Activated T-cell treated with anti-CD3 and anti-CD28 coated beads, Interleukin-2, amount 50 U/mL, for 4 hours (primary cell): ENCODE measurements at places on chromosomes 16 and 17.

DNA sequence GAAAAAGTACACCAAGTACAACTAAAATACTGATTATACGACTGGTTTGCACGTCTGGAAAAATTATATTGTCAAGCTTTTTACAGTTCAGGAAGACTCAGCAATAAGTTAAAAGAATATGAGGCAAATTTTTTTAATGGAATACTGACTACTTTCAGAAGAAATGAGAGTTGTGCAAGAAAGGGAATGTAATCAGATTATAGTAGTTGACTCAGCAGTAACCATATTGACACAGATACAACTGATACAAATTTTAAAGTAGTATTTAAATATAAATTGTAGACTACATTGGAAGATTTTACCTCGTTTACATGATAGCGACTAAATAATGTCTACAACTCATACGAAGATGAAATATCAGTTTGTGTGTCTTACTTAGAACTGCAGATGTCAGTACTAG lies 16.7 kb downstream of the ASGR2 start:
- no peak for DNase-seq

DNA sequence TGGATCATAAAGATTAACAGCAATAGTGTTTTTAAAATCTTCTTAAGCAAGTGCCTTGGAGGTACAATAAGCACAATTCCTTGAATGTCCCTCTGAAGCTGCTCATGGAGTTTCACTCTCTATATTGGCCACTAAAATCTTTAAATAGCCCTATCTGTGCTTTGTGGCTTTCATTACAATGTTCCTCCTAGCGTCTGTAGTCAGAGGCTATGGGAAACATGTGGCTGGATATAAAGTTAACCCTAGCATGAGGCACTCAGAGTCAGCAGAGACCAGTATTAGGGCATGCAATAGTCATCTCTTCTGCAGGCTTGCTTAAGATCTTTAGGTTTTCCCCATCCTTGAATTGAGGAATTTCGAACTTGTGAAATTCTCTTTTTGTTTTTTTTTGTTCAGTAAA lies 668.2 kb downstream of the CDH11 start:
- no peak for DNase-seq

DNA sequence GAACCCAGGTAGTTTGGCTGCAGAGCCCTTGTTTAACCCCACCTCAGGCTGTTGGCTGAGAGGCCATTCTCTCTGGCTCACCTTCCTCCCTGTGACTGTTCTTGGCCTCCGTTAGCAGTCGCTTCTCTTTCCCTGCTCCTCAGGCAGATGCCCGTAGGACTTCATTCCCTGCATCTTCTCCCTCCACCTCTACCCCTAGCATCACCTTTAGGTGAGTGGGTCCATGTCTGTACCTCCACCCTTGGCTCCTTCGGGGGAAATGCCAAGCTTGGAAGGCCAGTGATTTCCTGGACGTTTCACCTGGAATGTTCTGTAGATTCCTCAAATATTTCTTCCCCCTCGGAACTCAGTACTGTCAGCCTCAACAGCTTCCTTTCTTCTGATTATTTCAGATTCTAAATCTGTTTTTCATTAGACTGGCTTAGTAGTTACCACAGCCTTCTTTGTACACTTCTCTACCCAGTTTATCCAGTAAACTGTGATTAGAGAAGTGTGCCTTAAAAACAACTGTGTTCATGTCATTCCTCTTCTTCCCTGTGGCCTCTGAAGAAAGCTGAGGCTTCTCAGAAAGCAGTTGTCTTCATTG lies 227.9 kb downstream of the MSI2 start:
- no peak for DNase-seq

DNA sequence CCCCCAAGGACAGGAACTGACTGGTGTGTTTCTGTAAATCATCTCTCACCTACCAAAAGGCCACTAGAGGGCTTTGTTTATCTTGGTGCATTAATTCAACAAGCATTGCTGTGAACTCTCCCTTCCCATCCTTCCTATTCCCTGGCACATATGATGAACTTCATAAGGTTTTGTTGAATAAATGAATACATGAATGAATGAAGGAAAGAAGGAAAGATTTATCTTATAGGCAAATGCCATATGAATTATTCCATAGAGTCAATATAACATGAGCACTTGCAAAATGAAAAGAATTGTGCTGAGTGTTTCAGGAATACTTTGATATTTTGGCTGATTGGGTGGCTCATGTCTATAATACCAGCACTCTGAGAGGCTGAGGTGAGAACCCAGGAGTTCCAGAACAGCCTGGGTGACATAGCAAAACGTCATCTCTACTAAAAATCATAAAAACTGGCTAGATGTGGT lies 4.3 kb downstream of the SPDYE4 start:
- DNase-seq: no peak

GRCh38 chr17:31686495-31686894 lies 172.5 kb downstream of the COPRS start:
- DNase-seq: no peak

GRCh38 chr17:4710693-4711634 lies 532 bp downstream of the ARRB2 start:
- DNase-seq: peak; percentile 39

DNA sequence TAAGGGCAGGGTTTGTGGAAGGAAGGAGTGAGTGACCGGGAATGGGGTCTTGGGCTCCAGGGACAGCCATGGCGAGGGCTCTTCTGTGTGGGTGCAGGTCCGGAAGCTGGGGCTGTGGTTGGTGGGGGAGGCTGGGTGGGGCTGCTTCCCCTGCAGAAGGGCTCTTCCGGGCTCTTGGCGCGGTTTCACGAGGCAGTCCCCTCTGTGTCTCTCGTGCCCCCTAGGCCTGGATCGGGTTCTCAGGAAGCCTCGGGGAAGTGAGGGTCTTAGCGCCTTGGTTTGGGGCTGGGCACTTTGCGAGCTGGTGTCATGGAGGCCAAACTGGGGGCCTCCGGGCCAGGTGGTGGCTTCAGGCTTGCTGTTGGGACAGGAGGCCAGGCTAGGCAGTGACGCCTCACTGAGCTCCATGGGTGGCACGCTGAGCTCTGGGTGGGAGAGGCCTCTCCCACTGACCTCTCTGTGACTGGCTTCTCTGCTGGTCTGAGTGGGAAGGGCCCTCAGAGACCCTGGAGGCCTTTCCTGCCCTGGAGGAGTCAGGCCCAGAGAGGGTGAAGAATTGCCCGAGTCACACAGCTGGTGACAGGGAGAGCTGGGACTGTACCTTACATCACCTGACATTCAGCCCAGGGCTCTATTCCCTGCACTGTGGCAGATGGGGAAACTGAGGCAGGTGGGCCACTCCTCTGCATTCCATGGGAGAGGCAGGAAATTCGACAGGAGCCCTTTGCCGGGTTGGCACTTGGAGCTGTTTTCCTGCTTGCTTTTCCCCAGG lies 8.2 kb downstream of the ADCY7 start:
- peak; percentile 38 for DNase-seq
